ENCODE measurements at places on chromosomes 11 and 22.

- no peak for DNase-seq
These were observed 16.0 kb upstream of the CAVIN3 start for GRCh38 chr11:6336293-6336692.

- DNase-seq = peak; percentile 64
These were observed 642 bp upstream of the PIK3C2A start for GRCh38 chr11:17208257-17208999.

DNA sequence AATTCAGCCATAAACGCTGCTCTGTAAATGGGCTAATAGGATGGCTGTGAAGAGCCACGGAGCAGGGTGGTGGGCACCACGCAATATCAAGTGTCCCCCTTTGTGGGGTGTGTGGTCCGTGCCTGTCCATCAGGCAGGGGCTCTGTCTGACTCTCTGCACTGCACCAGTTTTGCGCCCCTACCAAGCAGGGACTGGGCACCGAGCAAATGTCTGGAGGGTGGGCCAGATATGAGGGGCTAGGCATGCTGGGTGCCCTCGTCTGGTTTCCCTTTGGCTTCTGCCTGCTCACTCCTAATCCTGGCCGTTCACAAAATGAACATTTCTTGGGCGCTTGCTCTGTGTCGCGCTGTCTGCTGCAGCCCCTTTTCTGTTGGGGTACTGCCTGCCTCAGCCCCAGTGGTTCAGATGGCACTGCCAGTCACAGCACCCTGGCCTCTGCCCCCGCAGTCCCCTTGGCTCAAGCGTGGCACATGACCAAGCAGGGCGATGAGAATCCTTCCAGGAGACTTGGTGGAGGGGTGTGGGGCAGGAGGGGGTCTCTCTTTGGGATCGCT is 37.1 kb upstream of the CELSR1 start:
- no peak for DNase-seq

- DNase-seq = no peak
These were observed 63.7 kb downstream of the CYTH4 start for GRCh38 chr22:37345863-37346504.

DNA sequence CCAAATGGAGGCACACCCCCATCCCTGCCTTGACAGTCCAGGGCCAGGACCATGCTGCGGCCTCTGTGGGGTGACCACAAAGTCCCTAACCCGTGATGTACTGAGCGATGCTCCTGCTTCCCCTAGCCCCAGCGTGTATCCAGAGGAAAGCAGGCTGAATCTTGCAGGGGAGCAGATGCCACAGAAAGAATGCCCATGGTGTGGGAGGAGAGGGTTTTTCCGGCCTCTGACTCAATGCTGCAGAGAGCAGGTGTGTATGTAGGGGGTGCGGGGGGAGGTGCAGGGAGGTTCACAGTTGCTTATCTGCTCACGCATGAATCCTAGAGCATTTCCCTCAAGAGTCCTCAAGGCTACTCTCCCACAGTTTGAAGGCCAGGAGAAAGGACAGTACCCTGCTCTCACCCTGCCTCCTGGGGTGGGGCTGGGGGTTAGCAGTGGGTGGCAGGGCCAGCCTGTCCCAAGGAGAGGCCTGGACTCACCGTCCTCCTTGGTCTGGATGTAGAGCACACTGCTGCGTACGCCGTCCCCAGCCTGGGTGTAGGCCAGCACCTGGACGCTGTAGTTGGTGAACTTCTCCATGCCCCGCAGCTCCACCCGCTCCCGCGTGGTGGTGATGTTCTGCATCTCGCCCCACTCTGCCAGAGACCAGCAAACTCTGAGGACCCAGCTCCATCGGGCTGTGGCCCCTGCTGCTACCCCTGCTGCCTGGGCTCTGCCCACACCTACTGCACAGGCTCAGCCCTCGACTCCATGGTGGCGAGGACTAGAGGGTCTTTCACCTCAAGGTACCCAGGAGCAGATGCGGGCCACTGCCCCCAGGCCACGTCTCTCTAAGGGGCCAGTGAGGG is 130.8 kb downstream of the CEP164 start:
- no peak for DNase-seq

DNA sequence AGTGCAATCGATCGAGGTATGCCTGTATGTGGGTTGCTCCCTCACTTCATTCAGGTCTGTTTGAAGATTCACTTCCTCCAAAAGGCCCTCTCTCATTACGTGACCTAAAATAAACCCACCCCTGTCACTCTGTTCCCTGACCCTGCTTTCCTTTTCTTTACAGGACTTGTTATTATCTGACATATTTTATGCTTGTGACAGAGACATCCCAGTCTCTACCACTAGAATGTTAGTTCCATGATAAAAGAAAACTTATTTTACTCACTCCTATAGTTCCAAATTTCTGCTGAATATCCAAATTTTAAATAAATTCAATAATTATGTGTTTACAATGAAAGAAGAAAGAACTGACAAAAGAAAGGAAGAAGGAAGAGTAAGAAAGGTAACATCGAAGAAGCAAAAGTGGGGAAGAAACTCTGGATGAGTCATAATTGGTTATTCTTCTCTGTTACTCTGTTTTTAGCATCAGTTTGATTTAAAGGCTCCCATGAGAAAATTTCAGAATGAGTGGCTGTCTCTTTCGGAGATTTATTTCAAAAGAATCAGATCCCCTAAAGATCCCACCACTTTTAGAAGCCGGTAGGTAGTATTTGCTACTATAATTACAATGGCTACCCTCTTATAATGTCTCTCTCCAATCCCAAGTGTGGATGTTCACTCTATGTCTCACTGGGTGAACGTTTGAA is 33.5 kb downstream of the ENTHD1 start:
- DNase-seq = no peak

Data from DMS 273 treated with DMSO at 0.1 percent for 48 hours (cell line).